ENCODE measurements at places on chromosomes 1 and 21.

GRCh38 chr1:221053889-221054288, 174.6 kb downstream of the HLX start:
- no peak for DNase-seq

DNA sequence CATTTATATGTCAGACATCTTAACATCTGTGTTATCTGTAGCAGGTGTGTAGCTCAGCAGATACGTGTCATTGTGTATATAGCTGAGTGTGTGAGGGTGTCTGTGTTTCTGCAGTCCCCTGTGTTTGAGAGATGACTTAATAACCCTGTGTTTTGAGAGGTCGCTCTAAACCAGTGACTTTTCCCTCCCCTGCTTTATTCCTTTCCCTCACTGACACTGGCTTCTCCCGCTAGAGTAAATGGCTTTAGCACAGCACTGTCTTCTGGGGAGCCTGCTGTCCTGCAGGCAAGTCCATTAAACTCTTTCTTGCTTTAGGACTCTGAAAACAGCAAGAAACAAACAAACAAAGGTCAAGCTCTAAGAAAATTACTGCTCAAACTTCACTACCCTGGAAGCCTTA, 53.0 kb downstream of the VANGL1 start:
- no peak for DNase-seq

DNA sequence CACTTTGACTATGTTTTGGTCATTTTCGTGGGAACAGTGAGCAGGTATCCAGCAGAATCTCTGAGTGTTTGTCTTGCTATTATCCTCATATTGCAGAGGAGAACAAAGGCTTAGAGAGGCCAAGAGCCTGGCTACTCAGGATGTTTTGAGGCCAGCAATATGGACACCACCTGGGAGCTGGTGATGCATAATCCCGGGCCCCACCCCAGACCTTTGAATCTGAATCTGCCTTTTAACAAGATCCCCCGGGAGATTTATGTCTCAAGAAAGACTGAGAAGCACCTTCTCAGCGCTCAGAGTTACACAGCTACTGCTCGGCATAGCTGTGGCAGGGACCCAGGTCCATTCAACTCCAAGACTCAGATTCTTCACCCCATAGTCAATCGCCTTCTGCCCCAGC, 72.8 kb downstream of the PTPRU start:
- no peak for DNase-seq

GRCh38 chr21:45258466-45258865, 29.2 kb downstream of the POFUT2 start:
- no peak for DNase-seq

GRCh38 chr1:23651069-23651808, 40.4 kb upstream of the RPL11 start:
- no peak for DNase-seq
